ENCODE measurements at places on chromosomes 13 and 19.

GRCh38 chr19:40923934-40924391 is 41.9 kb upstream of the CYP2A7 start:
- no peak for DNase-seq

DNA sequence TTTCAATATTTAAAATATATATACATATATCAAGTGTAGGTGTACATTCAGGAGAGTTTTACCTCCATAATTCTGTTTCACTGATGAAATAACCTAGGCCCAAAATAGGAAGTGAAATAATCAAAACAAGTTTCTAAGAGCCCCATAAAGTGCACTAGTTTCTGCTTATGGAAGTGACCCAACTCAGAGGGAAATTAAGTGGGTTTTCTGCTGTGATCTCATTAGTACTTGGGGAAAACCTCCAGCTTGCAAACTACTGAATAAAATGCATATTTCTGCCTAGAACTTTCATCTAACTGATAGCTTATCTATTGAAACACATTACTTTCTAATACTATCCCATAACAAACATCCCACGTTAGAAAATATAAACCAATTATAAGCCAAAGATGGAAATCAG is 45.4 kb upstream of the MIR17HG start:
- DNase-seq, result no peak

DNA sequence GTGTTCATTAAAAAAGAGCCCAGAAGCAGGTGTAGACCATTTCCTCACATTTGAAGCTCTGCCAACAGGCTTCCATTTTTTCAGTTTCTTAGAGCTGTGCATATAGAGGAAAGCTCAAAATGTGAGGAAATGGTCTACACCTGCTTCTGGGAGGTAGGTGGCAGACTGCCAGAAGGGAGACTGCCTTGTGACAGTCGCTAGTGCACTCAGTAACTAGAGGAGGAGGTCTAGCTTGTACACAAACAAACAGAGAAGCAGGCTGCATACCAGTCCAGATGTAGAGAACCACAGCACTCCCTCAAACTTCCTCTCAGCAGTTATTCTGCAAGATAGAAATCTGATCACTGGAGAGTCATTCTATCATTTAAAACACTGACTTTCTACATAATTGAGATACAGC is 800.2 kb downstream of the EFNB2 start:
- DNase-seq, result peak; percentile 34

GRCh38 chr13:43983373-43983772 is 103.7 kb downstream of the LACC1 start:
- DNase-seq, result no peak

DNA sequence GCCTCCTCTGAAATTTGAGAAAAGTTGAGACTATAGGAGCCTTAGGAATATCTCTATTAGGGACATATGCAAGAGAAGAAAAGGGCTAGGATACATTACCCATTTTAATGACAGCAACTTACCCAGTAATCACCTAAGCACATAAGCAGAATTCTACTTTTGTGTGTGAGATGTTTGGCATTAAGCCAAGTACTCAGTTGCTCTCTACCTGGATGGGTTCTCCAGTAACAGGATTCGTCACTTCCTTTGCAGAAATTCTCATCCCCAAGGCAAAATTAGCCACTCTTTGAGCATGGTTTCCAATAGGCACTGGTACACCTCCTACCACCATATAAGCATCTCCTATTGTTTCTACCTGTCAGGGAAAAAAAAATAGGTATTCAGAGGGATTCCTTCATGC is 95.1 kb downstream of the C13orf42 start:
- peak; percentile 7 for DNase-seq
